Renal cortical epithelial cell (primary cell): ENCODE measurements at places on chromosomes 11 and 22. TPM values are rescaled to one million over a fixed set of nuclear protein-coding genes. Genes with fewer than 3 reads are reported as not detected.

GRK3 gene
- 0.87 and 2.4 TPM in 2 replicates for total RNA-seq

RFPL2 gene
- 0.10 TPM in 1 of 2 replicates, not detected in the other for total RNA-seq

WBP2NL gene
- total RNA-seq = 0.17 and 1.1 TPM in 2 replicates

TEAD1 gene
- total RNA-seq = 54.4 and 170 TPM in 2 replicates

PRODH gene
- total RNA-seq = 1.9 and 4.3 TPM in 2 replicates

APOL4 gene
- total RNA-seq = not detected in 2 replicates

SCGB1C1 gene
- 0.55 TPM in 1 of 2 replicates, not detected in the other for total RNA-seq

SHISA8 gene
- total RNA-seq = not detected in 2 replicates

C11orf42 gene
- not detected in 2 replicates for total RNA-seq

OR2AG1 gene
- total RNA-seq = not detected in 2 replicates

TRIM29 gene
- total RNA-seq = 0.69 and 2.4 TPM in 2 replicates

MYBPC3 gene
- not detected in 2 replicates for total RNA-seq

LRRC56 gene
- total RNA-seq = 0.17 and 2.0 TPM in 2 replicates

KLHDC7B gene
- 0.15 and 0.17 TPM in 2 replicates for total RNA-seq

PRRG4 gene
- 4.5 and 11.7 TPM in 2 replicates for total RNA-seq
